Stimulated activated CD8-positive, alpha-beta memory T cell treated with anti-CD3 and anti-CD28 coated beads, Interleukin-15, amount 100 ng/mL, for 48 hours (primary cell): ENCODE measurements at places on chromosomes 4 and X.
A peak's percentile ranks its signal among the peaks of the same experiment; 100 is the strongest.

DNA sequence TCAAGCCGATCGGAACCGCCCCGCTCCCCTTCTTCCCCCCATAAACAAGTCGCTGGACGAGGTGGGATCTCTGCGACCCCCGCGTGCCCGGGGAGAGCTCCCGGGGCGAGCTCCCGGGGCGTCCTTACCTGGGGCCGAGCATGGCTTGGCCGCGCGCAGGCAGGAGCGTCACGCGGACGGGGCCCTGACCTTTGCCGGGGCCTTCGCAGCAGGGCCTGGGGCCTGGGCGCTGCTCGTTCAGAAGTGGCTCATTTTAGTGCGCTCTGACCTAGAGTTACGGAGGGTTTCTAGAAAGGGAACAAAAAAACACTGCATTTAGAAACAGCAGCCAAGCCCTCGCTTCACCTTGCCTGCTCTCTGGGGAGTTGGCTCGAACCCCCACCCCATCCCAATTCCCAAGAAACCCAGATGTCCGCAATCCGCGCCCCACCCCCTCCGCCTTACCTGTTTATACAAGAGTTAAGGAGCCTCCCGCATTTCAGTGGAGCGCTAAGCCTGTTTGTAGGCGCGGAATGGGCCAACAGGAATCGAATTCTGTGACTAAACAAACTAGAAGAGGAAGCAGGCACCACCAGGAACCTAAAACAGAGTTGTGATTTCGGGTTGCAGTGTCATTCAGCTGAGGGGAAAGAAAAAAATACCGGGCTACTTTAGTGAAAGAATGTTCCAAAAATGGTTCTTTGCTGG is 814 bp upstream of the RBM47 start:
- DNase-seq = no peak

- DNase-seq = peak; percentile 28
Observed at GRCh38 chr4:82373486-82373815, 340 bp downstream of the HNRNPD start.

DNA sequence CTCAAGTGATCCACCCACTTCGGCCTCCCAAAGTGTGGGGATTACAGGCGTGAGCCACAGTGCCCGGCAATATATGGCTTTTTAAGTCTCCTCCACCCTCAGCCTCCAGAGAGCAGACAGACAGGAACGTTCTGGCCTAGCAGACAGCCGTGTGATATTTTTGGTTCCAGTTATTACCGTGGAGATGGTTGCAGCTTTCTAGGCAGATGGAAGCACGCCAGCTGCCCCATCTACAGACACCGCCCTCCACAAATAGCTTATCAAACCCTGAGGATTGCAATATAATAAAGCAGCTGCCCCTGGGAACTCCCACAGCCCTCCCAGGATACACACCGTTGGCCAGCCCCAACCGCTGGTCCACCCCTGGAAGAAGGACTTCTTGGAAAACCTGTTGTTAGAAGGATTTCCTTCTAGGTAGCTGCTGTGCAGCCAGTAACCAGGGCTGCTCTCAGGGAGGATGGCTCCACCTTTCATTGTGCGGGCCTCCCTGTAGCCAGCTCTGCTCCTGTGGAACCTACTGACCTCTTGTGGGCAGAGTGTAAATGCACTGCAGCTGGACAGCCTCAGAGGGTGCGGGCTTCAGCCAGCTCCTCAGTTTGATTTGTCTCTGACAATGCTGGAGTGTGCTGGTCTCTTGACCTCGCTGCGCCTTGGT is 44.0 kb downstream of the SLC25A5 start:
- no peak for DNase-seq

DNA sequence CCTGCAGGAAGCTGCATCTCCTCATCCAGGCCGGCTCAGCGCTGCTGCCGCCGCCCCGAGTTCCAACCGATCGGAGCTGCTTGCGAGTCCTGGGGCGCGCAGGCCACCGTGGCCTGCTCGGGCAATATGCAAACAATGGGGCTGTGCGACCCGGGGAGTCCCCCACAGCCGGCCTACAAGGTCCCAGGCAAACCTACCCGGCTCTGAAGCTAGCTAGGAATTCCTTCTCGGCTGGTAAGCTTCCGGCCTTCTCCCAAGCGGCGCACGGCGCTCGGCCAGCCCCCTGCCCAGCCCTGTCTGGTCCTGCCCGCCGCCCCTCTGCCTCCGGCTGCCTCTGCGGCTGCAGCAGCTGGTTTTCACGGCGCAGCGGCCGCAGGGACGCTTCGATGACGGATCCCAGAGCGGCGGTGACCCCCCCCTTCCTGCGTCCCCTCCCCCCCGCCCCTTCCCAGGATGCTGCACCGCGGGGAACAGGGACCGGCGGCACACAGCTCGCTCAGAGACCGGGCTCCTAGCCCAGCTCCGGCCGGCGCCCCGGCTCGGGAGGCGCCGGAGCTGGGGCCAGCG is 59.4 kb downstream of the TSC22D3 start:
- no peak for DNase-seq
